ENCODE measurements at places on chromosomes 12 and 14.

DNA sequence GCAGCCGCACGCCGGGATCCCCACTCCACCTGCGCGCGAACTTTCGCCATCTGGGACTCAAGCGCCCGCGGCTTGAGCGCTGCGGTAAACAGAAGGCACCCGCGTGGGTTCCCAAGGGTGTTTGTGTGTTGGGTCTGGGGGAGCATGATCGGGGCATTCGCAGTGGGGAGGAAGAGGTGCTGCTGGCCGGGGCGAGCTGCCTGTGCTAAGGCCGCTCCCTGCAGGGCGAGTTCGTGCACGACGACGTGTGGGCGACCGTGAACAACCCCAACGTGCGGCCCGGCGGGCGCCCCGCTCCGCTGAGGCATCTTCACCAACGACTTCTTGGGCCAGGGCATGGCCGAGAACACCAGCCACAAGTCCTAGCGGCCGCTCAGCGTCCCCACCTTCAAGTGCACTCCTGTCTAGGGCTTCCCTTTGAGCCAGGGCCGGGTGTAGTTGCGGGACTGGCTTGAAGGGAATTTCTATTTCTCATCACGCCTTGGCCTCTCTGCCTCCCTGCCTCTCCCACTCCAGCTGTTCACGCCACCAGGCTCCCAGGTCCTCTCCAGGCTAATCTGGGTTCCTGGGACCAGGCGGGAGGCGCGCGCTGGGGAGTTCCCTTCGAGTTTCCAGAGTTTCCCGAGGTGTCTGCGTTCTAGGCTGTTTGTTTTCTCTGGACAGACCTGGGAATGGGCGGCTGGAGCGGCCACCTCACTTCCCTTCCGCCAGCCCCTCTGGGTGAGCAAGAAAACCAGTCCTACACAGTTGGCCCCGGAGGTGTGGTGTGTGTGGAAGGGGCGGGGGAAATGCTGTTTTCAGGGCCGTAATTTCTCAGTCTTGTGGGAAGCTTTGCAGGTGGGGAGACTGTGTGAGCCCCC, 417.8 kb upstream of the TMTC1 start:
- DNase-seq = no peak

- no peak for DNase-seq
Observed at GRCh38 chr12:38825006-38825405, 80.4 kb downstream of the CPNE8 start.

DNA sequence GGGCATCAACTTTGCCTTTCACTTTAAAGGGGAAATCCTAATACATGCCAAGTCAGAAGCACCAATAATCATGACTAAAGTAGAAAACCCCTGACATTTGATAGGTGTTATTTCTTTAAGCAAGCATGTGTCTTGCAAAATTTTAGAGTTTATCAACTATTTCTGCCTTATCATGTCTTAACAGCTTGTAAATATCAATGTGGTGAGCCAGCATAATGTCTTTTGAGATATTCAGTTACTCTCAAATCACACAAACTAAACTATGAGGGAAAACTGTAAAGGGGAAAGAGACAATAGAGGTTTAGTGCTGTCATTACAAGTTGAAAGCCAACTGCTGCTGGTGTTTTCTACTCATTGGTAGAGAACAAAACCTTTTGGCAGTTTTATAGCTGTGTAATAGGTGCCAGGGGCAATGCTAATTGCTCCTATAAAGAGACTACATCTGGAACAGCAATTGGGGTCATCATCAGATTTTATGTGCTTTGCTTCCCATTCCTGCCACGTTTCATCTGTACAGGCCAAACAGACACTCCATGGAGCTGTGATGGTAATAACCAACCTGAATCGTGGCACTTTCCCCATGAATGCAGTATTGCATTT, 1027.4 kb downstream of the FSCB start:
- DNase-seq = peak; percentile 63

DNA sequence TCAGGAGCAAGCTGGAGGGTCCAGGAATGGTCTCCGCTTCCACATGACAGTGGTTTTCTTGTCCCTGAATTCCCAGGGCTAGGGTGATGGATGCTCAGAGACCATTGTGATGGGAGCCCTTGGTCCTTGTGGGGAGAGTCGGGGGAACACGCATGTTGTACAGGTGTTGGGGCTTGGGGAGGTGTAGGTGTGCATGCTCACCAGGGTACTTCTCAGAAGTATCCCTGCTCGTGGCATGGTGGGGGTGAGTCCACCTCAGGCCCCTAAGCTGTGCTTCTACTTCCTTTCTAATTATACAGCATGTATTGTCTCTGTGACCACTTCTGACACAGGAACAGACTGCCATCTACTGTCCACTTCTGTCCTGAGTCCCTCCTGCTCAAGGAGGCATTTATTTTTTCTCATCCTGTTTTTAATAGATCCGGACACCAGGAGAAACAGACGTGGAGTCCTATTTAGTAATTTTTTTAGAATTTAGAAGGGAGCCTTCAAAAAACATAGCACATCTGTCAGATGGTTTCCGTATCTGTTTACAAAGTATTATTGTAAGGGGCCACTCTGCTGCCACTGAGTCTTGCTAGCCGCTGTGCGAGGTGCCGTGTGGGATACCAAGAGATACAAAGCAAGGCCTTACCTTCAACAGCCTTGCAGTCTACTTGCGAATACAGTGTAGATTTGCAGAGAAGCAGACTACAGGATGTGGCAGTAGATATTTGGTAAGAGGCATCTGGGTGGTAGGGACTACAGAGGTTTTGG, 10.5 kb downstream of the NTF3 start:
- DNase-seq = no peak

DNA sequence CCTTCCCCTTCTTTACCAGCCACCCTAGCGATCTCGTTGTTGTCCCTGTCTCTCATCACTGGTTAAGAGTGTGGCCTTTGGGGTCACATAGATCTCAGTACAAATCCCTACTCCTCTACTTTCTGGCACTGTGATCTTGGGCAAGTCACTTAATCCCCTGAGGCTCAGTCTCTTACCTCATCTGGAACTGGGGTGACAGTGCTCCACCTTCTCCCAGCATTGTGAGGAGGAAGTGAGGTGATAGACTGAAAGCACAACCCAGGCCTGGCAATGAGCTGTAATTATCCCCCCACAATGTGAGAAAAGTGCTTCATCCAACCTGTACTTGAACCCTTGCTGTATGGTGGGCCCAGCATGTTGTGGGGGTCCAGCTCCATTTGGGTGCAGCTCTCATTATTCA, 48.0 kb downstream of the IRAK3 start:
- no peak for DNase-seq

GRCh38 chr12:115811045-115811444, 466.4 kb downstream of the MED13L start:
- DNase-seq = no peak

GRCh38 chr14:69234106-69234505, 25.9 kb upstream of the GALNT16 start:
- no peak for DNase-seq
